Esophagus squamous epithelium (tissue), 5 donors: ENCODE measurements at places on chromosomes 16 and 17.

DNA sequence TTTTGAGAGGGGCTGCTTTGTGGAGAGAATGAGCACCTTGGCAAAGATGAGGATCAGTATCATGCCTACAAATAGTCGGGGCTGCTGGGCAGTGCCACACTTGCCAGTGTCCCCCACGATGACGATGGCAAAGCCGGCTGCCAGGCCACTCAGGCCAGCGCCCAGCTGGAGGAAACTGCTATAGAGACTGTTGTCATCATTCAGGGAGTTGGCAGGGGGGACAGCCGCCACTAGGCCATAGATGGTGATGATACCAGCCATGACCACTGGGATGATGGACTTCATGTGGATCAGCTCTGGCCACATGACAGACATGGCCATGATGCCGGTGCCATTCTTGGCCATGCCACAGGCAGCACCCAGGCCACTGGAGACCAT is 23.8 kb downstream of the MINK1 start:
- no peak for DNase-seq

- no peak for DNase-seq
Measured at GRCh38 chr16:68994324-68994723, 111.1 kb upstream of the HAS3 start.

DNA sequence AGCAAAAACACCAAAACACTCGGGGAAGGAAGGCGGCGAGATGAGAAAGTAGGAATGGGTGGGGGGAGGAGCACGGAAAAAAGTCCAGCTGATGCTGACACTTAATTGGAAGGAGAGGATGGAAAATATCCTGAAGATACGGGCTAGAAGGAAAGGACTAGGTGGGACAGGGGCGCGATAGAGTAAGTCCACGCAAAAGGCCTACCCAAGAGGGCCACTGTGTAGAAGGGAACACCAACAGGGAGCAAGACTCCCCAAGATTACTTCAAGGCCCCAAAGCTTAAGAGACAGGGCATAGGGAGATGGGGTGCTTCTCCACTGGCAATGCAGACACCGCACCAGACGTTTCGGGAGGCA is 736 bp downstream of the APPBP2 start:
- DNase-seq, result no peak

- no peak for DNase-seq
Measured at GRCh38 chr16:89798832-89799370, 17.5 kb downstream of the FANCA start.

DNA sequence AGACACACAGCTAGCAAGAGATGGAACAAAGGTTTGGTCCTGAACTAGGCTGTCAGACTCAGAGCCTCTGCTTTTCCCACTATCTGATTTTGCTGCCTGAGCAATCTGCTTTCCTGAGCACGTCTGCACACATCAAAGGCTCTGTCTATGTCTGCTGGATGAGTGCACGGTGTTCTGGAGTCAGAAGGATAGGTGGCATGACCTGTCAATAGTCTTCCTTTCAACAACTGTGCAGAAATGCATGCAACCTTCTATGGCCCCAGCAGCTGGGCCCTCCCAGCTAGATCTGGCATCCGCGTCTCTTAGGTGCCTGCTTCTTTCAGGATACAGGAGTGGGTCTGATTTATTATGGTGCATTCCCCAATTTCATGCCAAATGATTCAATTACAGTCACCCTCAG is 138.3 kb downstream of the UTP18 start:
- no peak for DNase-seq

DNA sequence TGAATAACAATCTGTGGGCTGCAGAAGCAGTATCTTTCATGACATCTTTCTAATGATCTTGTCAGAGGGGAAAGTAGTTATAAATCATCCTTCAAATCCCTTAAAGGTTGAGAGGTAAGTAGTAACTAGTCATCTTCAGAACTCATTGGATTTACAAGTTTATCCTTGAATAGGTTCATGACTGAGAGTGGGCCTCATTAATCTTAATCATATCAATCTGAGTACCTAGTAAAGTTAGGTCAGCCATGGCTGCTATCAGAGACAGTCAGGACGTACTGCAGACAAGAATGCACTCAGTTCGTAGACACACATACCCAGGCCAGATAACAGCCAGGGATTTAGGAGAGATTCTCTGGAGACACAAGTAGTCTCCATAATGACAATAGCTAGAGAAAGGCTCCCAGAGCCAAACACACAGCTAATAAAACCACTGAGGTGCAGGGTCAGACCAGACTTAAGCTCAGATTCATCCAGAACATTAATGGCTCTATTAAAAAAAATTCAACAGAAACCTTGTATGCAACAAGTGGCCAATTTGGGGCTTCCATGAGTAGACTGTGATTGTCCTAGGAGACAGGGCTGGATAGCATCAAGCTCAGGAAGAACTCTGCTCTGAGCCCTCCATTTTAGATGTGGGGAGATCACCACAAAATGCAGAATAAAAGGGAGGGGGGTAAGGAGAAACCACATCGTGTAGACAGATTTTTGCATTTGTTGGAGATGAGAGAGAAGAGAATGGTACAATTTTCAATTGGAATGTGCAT is 65.8 kb downstream of the TBX4 start:
- DNase-seq, result no peak

- no peak for DNase-seq
Measured at GRCh38 chr17:21185061-21185460, 28.9 kb downstream of the TMEM11 start.

DNA sequence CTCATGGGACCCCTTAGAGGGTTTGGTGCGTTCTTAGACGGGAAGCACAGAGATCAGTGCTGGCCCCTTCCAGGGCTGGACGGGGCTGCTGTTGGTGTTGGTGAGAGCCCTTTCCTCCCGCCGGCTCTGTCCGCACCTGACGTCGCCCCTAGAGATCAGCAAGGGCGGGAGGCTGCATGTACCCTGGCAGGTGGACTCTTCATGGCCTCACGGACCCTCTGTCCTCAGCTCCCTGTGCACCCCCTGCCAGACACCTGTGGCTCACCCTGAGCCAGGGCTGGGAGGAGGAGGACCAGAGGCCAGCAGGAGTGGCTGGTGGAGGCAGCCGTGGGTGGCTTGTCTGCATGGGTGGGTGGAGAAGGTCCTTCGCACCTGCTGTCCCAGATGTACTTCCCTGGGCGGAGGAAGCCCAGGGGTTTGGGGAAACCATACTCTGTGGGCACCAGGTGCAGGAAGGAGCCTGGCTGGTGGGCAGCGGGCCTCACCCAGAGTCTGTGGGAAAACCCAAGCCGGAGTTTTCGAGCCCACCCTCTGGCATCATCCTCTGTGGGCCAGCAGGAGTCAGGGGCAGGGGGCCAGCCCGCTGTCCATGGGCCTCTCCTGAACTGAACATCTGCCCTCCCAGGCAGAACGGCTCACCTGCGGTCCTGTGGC is 348.6 kb downstream of the SEC14L1 start:
- DNase-seq, result no peak

GRCh38 chr17:45871718-45872117 is 22.6 kb upstream of the MAPT start:
- no peak for DNase-seq

DNA sequence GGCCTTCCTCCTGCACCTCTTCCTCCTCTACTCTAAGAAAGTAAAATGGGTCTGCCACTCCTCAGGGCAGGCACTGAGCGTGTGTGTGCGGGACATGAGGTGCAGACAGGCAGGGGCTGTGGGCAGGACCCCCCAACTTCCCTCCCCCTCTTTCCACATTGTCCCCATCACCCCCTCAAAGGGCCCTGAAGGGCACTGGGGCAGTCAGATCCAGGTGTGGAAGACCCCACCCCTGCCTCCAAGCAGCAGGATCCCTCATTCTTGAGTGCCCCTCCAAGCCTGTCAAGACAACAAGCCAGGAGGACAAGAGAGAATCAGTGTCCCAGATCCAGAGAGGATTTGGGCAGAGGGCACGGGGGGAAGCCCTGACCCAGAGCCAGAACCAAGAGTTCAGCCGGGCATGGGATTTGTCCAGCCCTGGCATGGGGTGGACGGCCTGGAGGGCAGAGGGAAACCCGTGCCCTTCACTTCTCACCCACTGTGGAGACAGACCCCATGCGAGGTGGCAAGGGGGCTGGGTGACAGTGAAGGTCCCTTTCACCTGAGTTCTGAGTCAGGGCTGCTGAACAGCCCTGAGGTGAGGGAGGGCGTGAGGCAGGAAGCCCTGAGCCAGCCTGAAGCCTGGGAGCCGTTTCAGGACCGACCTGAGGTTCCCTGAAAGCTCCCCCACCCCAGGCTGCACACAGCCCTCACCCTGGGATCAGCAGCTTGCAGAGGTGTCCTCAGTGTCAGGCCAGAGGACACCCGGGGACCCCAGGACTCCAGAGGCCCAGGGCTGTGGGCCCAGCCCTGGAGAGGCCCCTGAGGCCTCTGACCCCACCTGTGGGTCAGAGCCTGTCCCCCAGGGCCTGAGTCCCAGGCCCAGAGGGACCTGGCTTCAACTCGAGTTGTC is 45.8 kb downstream of the USP22 start:
- DNase-seq, result no peak

DNA sequence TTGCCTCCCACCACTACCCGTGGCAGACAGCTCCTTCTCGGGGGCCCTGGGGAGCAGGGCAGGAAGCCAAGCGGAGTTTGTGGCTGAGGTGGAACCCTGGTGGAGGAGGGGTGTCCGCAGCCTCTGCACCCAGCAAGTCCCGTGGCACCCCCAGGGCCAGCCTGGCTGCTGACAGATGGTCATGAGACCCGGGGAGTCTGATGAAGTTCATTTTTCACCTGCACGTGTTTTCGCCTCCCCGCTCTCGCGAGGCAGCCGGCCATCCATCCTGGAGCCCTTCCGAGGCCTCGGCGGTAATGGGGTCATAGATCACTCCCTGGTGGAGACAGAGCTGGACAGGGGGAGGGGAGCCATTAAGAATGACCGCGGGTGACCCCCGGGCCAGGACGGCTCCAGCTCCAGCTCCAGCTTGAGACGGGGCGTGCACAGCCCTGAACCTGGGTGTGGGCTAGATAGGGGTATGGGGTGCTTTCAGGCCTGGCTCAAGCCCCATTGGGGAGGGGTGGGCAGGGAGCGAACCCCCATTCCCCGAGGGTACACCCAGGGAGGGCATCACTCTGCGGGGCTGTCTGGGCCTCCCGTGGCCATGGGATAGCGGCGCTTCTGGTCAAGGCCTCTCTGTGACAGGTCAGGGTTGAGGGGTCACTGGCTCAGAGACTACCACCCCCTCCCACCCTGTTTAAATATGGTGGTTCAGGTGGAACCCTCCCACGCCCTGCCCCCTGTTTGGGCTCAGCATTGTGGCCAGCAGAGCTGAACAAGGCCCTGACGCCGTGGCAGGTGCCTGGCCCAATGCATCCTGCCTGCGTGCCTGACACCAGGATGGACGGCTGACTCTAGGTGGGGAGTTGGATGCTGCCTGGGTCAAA is 227.4 kb upstream of the GSE1 start:
- DNase-seq, result no peak

DNA sequence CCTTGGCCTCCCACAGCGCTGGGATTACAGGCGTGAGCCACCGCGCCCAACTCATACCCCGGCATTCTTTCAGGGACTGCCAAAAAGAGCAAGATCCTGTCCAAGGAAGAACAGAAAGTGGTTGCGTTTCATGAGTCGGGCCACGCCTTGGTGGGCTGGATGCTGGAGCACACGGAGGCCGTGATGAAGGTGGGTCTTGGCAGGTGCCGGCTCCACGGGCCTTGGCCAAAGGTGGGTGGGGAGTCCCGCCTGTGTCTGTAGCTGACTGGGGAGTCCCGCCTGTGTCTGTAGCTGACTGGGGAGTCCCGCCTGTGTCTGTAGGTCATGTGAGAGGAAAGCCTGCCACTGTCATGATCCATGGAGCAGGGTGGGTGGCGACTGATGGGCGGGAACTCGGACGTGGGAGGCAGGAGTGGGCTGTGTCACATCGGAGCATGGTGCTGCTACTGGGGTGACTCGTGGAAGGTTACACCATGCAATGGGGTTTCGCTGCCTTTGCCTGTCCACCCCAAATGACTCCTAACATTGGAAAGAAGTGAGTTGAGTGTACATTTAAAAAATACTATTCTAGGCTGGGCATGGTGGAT is 10.0 kb upstream of the RPL13 start:
- DNase-seq, result no peak

GRCh38 chr16:79069121-79069520 is 531.4 kb downstream of the MAF start:
- DNase-seq, result no peak

DNA sequence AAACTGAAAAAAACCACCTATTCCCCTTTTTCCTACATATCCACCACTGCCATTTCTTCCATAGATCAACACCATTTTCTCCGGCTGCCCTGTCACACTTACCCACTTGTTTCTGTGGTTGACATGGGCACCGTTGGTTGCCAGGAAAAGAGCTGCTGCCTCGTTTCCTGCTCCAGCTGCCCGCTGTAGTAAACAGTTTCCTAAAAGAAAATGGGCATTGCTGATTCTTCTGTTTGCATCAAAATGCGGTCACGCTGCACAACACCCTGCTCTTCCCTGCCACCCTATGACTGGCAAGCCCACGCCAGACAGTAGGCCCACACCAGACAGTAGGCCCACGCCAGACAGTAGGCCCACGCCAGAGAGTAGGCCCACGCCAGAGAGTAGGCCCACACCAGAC is 46.3 kb downstream of the CYB5D2 start:
- no peak for DNase-seq

GRCh38 chr17:72684405-72685020 is 408.0 kb downstream of the SLC39A11 start:
- no peak for DNase-seq

DNA sequence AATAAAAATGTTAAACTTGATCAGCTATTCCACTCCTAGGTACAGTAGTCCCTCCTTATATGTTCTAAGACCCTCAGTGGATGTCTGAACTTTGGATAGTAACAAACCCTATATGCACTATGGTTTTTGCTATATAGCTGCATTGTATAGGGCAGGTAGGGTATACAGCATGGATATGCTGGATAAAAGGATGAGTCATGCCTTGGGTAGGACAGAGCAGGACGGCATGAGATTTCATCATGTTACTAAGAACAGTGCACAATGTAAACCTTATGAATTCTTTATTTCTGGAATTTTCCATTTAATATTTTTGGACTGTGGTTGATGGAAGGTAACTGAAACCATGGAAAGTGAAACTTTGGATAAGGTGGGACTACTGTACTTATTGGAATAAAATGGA is 235.1 kb downstream of the CEP112 start:
- DNase-seq, result no peak

GRCh38 chr16:3479654-3480216 is 15.6 kb downstream of the C16orf90 start:
- no peak for DNase-seq

DNA sequence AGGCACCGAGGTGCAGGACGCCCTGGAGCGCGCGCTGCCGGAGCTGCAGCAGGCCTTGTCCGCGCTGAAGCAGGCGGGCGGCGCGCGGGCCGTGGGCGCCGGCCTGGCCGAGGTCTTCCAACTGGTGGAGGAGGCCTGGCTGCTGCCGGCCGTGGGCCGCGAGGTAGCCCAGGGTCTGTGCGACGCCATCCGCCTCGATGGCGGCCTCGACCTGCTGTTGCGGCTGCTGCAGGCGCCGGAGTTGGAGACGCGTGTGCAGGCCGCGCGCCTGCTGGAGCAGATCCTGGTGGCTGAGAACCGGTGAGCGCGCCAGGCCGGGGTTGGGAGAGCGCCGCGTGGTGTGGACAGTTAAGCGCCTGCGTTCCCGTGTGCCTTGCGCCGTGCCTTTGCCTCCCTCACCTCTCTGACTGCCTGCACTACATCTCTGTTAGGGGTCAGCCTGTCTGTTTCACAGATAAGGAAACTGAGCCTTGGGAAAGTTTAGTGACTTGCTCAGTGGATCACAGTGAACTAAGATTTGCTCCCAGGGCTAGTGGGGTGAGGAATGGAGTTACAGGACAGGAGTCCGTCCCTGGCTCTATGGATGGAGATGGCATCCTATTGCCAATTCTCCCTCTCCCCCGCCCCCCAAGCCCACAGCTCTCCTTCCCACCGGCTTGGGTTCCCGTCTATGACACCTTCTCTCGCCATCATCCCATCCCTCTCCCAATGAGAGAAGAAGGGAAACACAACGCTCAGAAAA is 880 bp downstream of the SARM1 start:
- no peak for DNase-seq
